ENCODE measurements at places on chromosomes 13 and 19.

DNA sequence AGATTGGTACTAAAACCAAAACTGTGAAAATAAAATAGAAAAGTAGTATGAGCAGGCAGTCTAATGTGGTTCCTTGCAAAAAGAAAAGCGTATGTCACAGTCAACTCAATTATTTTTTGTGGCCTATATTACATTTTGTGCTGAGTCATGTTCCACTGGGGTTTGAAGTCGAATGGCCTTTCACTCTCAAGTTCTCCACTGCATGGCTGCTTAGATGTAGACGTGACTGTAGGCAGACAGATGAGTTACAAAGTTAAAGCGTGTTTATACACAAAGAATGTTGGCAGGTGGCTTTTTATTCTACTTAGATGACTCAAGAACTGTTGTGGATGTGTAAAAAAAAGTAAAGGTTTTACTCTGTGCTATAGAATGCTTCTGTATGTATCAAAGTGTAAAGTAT is 133.9 kb downstream of the SLITRK6 start:
- DNase-seq, result no peak

DNA sequence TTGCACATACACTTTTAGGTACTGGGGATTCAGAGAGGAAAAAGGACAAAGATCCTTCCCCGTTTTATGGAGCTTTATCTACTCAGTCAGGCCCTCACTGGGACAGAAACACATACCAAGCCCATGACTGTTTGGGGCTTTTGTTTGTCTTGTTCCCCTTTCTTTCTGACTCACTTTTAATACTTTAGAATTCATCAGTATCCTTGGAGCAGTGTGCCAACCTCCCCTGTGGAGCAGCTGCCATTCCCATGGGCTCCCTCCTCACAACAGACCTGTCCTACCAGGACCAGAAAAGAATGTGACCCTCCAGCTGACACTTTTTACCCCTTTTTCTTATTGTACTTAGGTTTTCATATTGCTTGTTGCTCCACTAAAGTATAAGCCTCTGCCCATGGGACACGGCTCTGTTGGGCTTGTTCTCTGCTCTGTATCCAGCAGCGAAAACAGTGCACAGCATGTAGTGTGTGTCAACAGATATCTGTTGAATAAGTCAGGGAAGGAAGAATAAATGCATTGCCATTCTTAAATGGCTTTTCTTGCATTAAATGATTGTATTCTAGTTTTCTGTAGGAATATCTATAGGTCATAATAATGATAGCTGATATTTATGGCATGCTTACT is 431.1 kb downstream of the EFNB2 start:
- DNase-seq, result no peak

- DNase-seq, result no peak
Measured at GRCh38 chr13:20461860-20462532, 63.7 kb downstream of the CRYL1 start.

- DNase-seq, result no peak
Measured at GRCh38 chr13:94311893-94312292, 167.6 kb downstream of the DCT start.

- peak; percentile 76 for DNase-seq
Measured at GRCh38 chr19:31223740-31224534, 125.3 kb downstream of the TSHZ3 start.

GRCh38 chr13:92260363-92260762 is 861.9 kb downstream of the GPC5 start:
- DNase-seq, result no peak

- no peak for DNase-seq
Measured at GRCh38 chr19:1134431-1134830, 30.6 kb downstream of the GPX4 start.

DNA sequence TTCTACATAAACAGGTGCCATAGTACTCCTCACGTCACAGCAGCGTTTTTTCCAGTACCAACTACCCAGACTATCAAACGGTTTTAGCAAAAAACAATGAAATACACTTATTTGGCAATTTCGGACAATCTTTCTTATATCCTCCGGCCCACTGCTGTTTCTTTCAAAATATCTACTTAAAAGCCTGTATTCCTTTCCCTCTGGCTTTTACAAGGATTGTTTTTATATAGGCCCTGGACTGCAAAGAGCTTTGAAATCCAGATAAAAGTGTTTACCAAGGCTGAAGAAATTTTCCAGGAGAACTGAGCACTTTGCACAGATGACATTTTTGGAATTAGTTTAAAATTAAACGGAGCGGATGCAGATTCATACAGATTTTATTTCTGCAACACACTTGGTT is 255.9 kb upstream of the STARD13 start:
- no peak for DNase-seq

- peak; percentile 54 for DNase-seq
Measured at GRCh38 chr13:67806796-67807195, 576.7 kb upstream of the PCDH9 start.

DNA sequence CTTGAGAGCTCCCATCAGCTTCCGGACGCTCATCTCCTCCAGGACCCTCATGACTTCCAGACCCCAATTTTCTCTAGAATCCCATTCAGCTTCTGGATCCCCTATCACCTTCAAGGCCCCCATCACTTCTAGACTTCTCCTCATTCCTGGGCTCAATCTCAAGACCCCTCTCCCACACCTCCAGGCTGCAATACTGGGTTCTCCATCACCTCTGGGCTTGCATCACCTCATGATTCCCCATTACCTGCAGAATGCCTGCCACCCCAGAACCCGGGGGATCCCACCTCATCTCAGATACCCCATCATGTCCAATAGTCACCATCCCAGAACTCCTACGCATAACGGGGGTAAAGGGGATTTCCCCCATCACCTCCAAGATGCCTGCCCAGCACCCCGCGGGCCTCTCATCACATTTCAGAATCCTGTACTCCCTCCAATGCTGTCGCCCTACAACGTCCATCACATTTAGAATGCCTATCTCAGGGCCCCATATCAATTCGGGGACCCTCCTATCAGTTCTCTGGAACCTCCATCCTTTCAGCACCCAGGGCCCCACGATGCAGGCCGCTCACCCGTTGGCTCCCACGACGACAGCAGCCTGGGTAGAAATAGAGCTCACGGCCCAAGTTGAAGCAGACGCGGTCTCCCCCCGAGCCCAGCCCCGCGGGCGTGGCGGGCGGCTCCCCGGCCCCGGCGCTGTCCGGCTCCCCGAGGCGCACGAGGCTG is 738 bp downstream of the DMWD start:
- DNase-seq, result peak; percentile 29

DNA sequence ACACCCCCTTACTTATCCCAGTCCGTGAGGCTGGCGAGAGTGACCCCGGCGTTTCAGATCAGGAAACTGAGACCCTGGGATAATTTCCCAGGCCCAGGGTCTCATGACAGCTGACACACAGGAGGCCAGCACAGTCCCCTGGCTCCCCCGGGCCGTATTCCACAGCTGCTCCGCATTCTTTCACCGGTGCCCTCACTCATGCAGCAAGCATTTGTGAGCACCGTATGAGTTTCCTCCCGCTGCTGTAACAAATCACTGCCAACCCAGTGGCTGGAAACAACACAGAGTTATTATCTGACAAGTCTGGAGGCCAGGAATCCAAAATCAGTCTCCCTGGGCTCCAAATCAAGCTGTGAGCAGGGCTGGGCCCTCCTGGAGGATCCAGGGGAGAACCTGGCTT is 21.3 kb downstream of the GADD45B start:
- no peak for DNase-seq

- DNase-seq, result no peak
Measured at GRCh38 chr13:48603375-48603774, 50.4 kb upstream of the CYSLTR2 start.

DNA sequence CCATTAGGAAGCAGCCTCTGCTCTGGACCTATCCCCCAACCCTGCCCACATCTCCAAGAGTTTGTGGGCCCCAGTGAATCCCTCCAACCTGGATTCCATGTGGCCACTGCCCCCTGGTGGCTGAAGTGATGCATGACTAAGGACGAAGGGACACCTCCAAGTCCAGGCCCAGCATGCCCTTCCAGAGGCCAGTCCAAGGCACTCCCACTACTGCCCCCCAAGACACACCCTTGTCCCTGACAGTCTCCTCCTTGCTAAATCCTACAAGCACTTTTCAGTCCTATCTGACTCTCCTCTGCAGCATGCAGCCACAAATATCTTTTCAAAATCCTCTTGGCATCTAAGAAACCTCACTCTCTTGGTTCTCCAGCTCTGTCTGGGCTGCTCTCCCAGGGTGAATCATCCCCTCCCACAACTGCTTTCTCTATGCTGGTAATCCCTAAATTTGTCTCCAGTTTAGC is 33.0 kb downstream of the DEDD2 start:
- DNase-seq, result peak; percentile 69

DNA sequence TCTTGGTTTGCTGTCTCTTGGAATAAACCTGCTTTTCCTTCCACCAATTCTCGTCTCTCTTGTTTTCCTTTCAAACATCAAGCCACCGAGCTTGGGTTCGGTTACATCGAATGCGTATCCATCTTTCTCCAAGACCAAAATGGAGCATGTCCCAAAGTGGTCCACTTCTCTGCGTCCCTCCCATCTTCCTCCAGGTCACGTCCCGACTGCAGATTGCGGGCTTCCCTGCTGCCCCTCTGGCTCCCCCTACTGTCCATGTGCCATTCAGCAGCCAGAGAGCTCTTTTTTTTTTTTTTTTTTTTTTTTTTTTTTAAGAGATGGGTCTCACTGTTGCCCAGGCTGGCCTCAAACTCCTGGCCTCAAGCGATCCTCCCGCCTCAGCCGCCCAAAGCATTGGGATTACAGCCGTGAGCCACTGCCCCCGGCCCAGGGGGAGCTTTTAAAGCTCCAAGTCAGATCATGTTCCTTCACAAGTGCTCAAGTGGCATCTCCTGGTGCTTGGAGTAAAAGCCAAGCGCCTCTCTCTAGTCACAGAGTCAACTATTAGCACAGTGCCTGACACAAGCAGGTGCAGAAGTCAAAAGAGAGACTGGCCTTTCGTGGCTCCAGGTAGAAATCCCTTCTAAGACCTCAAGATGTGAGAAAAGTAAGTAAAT is 10.0 kb downstream of the COL5A3 start:
- peak; percentile 68 for DNase-seq

- DNase-seq, result no peak
Measured at GRCh38 chr13:54980651-54981050, 1952.0 kb downstream of the OLFM4 start.

- DNase-seq, result no peak
Measured at GRCh38 chr13:60329221-60329923, 67.6 kb upstream of the TDRD3 start.

DNA sequence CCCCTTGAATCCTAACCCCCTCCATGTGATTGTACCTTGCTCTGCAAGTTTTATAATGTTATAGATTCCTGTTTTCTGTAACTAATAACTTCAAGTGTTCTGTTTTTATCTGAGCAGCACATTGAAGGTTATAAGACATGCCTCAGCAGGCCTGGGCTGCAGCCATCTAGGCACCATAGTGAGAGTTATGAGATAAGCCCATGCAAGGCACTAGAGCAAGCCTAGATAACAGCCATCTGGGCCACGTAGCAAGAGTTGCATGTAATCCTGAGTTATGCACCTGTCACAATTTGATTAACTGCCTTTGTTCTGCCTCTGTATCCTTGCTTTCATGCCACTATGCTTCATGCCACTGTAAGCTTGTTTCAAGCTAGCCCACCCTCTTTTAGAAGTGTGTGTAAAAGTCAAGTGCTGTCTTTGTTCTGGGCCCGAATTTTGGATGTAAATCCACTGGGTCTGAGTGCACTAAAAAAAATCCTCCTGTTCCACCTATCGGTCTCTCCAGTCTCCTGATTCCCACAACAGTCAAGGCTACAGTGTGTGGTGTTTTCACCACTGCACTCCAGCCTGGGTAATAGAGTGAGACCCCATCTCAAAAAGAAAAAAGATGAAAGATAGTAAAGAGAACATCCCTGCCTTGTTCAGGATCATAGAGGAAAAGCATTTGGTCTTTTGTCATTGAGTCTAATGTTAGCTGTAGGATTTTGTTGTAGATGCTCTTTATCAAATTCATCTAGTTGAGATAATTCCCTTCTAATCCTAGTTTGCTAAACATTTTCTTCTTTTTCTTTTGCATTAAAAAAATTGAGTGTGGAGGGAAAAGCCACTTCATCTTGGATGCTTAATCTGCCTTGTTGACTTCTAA is 16.0 kb upstream of the KBTBD6 start:
- DNase-seq, result no peak

GRCh38 chr13:80454245-80454644 is 113.3 kb upstream of the SPRY2 start:
- no peak for DNase-seq

- no peak for DNase-seq
Measured at GRCh38 chr19:35216833-35217648, 11.5 kb downstream of the FAM187B start.

DNA sequence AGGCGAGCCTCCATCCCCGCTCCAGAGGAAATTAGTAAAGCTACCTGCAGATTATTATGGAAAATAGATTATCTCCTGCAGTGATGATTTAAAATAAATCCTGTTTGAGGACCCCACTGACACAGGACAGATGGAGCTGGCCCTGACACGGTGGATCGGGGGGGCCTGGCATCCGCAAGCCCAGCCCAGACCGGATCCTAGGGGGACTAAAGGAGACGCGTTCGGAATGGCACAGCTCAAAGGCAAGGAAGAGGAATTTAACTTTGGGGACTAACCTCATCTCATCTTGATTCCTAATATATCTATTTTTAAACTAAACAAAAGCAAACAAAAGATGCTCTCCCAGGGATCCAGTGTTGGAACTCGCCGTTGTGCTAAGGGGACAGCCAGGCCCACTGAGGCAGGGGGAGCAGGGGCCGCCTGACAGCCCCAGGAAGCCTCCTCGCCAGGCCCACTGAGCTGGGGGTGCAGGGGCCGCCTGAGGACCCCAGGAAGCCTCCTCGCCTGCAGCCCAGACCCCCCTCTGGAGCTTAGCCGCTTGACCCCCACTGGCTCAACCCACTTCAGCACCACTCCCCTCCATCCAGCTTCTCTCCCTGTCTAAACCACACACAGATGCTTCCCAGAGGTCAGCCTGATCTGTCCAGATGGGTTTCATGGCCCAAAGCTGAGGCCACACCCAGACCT is 78.6 kb downstream of the SPACA7 start:
- no peak for DNase-seq

- no peak for DNase-seq
Measured at GRCh38 chr13:50993934-50994333, 84.3 kb downstream of the RNASEH2B start.
